ENCODE measurements at places on chromosomes 12 and 14.

DNA sequence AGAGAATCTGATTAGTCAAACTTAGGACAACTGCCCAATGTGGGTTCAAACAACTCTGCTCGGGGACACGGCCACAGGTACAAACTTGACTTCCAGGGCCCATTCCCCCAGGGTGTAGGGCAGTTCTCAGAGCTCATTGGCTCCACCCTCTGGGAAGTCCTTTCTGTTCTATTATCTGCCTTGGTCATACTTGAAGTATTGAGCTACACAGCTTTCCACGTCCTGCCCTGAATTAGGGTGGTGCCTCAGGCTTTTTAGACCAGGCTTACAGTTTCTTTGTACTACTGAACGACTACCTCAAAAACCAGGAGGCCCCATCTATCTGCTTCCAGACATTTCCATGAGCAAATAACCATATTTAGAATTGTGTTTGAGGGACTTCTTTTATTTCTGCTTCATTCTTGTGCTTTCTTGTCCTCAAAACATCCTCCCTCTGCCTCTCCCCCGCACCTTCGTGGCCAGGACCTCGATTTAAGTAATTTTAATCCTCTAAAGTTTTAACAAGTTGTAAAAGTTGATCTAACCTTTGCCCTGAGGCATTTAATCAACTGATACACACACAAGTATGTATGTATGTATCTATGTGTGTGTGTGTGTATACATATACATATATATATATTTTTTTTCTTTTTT, 281.7 kb upstream of the AMIGO2 start:
- no peak for DNase-seq

GRCh38 chr12:30533558-30534265, 162.0 kb downstream of the IPO8 start:
- DNase-seq: no peak

DNA sequence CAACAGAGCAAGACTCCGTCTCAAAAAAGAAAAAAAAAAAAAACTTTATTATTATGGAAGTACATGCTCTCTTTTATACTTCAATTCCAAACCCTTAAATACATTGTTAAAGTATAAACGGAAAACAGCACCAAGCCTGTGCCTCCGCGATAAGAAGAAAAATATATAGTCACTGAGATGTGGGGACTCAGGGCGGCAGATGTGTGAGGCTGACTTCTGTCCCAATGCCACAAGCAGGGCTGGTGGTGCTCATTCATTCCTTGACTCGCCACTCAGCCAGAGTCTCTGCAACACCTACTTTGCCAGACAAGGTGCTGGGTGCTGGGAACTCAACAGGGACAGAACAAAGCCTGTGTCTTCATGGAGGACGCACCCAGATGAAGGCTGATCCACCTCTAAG, 13.8 kb downstream of the LGMN start:
- no peak for DNase-seq

- no peak for DNase-seq
These were observed 13.8 kb downstream of the FBRSL1 start for GRCh38 chr12:132503618-132504204.

DNA sequence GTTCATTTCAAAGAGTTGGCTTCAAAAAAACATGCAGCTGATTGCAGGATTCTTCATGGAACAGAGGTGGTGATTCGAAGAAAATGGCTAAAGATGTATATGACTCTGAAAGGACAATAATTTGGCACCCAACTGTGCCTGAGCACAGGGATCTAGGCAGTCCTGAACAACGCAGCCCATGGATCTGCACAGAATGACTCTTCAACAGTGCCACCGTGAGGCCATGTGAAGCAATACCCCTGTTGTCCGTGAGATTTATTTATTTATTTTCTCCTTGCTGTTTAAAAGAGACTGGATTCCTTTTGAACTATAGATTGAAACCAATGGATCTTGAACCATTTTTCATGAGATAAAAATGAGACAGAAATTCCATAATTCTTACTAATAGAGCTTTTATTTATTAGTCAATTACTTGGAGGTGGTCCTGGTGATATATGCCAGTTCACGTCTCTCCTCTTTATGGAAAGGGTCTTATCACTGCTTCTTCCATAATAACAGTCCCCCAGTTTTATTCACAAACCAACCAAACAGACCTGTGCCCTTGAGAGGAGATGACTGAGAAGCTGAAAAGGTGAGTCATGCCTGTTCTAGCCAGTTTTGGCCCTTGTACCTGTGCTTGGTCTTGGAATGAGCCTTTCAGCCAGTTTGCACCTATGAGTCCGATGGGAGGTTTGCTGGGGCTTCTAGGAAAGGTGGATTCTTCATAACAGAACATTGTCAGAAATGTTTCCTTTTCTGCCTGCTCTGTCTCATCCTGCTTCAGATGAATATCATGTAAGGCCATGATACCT, 1598.3 kb downstream of the AACS start:
- DNase-seq: no peak

DNA sequence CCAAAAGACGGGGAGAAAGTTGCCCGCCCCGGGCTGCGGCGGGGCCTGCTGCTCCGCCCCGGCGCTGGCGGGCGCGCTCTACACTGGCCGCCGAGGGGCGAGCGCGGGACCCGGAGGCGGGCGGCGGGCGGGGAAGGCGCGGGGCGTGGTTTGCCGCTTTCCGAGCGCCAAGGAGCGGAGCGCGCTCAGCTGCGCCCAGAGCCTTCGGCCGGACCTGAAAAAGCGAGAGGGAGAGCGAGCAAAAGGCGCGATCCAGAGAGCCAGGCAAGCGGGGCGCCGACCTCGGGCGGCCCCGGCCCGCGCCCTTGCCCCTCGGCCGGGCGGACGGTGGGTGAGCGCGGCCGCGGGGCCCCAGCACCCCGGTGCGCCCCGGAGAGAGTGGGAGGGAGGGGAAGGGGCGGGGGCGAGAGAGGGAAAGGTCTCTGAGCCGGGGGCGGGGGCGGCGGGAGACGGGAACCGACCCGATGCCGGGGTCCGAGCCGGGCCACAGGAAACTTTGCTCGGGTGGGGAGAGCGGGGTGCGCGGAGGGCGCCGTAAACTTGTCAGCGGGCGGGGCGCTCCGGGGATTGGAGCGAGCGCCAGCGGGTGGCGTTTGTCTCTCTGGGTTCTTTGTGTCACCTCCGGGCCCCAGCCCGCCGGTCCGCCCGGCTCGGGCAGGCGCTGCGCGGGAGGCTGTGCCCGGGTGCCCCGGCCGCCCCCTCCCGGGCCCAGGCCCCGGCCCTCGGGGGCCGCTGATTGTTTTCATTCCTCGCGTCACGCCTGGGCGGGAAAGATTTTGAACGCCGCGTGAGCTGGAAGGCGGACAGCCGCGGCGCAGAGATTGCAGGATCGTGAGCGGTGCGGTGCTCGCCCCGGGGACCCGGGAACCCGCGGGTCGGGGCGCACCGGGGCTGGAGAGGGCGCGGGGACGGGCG, at the start of gene SYNE2:
TSS of gene SYNE2 (plus strand) at position 188 of the 915 bp plus-strand sequence. CDS start 56,145 bp downstream, outside the sequence.
- peak; percentile 81 for DNase-seq

DNA sequence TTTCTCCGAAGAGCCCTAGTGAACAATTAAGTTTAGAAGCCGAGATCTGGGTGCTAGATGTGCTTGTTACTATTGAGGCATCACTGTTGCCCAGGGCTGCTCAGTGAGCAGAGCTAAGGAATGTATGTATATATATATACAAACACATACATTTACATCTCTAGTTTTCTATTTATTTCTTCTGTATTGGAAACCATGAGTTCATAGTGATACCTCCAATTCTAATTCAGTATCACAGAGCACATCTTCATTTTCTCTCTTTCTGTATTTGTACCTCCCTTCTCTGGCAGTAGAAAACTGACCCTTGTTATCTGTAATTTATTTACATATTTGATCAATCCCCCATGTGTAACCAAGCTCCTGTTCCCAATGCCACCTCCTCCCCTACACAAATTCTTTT, 40.7 kb upstream of the FUT8 start:
- no peak for DNase-seq

GRCh38 chr12:128976120-128976738, 123.0 kb downstream of the GLT1D1 start:
- no peak for DNase-seq

DNA sequence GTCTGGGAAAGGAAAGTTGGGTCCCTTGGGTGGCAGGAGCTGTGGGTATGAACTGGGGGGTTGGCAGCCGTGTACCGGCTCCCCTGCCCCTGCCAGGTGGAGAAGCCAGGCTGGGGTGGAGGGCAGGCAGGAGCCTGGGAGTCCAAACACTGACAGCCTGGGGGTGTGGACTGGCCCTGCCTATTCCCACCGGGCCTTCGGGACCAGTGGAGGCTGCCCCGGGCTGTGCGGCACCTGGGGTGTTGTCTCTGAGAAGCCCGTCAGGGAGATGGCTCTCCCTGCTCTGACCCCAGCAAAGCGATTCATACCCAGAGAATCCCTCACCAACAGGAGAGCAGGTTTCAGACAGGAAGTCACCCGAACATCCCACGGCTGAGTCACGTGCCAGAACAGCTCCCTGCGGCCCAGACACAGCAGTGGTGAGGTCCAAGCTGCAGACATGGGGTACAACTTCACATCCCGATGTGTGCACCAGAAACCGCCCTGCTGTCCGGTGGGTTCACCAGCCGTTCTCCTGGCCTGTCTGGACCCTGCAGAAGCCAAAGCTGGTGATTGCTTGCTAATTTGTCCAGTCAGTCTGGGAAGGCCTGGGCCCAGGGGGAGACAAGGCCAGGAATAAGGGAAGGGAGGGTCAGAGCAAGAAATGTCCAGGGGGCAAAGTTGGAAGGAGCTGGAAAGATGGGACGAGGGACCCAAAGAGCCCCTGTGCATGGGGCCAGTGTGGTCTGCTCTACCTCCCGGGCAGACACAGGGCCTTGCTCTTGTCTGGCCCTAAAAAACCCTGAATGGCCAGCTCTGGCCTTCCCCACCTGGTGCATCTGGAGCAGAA, 2.1 kb upstream of the GPR132 start:
- no peak for DNase-seq

DNA sequence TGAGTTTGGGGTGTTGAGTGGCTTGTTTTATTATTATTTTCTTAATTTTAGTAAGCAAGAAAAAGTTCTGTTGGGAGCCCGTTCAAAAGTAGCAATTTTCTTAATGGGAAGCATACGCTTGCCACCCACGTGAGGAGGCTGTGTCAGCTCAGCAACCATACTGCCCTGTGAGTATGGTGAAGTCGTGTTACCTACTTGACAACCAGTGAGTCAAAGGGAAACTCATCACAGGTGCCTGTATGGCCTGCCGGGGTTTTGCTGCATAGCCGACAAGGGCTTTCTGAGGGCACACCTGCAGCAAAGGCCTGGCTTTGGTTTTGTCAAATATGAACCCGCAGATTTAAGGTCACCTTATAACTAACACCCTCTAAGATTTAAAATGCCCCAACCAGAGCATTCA, 31.1 kb downstream of the PITPNM2 start:
- peak; percentile 20 for DNase-seq

GRCh38 chr14:22812744-22813143, 2.5 kb downstream of the SLC7A7 start:
- no peak for DNase-seq

DNA sequence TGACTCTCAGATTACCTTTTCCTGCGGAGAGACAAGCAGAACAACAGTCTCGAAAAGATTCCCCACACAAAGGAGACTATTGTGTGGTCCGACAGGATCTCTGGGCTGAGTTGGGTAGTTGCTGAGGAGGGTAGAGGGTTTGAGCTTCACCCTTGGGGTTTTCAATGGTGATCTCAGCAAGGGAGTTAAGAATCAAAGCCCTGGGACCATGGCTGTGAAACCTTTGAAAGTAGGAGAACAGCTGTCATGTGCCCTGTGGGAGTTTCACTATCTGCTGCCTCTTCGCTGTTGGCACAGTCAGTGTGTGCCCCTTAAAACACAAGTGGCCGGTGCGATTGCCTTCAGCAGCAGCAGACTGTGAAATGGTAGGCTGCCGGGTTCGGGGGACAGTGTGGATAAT, 14.2 kb upstream of the PLEK2 start:
- no peak for DNase-seq

DNA sequence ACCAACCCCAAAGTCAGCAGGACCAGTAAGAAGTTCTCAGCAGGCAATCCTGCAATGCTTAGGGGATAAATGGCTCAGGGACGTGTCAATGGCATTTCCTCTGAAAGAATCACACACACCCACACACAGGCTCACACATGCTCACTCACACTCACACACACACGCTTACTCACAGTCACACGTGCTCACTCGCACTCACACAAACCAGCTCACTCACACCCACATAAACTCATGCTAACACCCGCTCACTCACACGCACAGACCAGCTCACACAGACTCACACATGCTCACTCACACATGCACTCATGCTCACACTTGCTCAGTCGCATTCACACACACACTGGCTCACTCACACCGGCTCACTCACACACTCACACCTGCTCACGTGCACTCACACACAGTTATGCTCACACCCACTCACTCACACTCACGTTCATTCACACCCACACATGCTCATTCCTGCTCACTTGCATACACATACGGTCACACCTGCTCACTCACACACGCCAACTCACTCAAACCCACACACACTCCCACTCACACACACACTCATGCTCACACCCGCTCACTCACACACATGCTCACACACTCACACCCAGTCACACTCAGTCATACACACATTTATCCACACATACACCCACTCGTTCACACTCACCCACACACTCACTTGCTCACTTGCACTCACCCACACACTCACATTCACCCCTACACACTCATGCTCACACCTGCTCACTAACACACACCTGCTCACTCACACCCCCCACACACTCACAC, 436.8 kb downstream of the BCL11B start:
- no peak for DNase-seq

DNA sequence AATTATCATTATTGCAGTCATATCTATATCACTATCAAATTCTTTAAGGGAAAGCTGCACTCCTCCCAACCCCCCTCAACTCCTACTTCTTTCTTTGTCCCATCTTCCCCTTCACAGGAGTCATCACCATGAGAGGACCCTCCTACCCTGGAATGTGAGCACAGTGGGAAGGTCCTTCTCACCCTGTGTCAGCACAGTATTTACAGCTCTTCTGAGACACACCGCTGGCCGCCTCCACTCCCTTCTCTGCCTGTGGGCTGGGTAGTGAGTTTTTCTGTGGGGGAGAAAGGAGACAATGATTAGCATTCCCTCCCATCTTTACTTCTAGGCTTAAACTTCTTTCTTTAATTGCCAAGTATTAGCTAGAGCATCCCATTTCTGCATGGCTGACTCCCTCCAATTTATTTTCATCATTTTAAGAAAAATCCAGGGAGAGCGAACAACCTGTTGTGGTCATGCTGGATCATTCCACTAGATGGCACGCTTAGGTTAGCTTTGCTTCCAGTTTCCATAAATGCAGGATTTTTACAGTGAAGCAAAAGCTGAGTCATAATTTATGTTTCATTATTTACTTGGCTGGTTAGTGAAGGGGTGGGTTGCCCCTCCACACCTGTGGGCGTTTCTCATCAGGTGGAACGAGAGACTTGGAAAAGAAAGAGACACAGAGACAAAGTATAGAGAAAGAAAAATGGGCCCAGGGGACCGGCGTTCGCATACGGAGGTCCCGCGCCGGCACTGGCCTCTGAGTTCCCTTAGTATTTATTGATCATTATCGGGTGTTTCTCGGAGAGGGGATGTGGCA, 188.5 kb downstream of the ALX1 start:
- no peak for DNase-seq

- no peak for DNase-seq
These were observed 62.6 kb downstream of the CHGA start for GRCh38 chr14:92985521-92985920.

- DNase-seq: peak; percentile 37
These were observed 3.7 kb upstream of the SETD1B start for GRCh38 chr12:121799842-121800693.

Measured in activated naive CD4-positive, alpha-beta T cell (primary cell).